ENCODE measurements at places on chromosomes 3 and 15. TPM values are rescaled to one million over a fixed set of nuclear protein-coding genes. Genes with fewer than 3 reads are reported as not detected.

DNA sequence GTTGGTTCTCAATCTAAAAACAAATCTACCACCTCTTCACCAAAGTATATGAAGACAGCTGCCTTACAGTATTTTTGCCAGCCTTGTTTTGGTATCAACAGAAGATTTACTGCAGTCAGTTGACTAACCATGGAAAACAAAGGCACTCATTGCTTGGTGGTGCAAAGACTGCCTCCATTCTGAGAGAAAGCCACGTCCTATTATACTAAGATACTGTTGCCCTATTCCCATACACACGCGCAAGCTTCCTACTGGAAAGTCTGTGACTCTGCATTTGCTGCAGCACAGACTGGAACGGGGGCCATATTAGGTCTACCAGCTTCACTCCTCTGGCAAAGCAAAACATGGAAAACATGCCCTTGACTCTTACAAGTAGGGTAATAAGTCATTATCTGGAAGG is 18.0 kb downstream of the MTMR10 start:
- no peak for DNase-seq

GRCh38 chr3:25555695-25556437 is 108.8 kb downstream of the TOP2B start:
- no peak for DNase-seq

DNA sequence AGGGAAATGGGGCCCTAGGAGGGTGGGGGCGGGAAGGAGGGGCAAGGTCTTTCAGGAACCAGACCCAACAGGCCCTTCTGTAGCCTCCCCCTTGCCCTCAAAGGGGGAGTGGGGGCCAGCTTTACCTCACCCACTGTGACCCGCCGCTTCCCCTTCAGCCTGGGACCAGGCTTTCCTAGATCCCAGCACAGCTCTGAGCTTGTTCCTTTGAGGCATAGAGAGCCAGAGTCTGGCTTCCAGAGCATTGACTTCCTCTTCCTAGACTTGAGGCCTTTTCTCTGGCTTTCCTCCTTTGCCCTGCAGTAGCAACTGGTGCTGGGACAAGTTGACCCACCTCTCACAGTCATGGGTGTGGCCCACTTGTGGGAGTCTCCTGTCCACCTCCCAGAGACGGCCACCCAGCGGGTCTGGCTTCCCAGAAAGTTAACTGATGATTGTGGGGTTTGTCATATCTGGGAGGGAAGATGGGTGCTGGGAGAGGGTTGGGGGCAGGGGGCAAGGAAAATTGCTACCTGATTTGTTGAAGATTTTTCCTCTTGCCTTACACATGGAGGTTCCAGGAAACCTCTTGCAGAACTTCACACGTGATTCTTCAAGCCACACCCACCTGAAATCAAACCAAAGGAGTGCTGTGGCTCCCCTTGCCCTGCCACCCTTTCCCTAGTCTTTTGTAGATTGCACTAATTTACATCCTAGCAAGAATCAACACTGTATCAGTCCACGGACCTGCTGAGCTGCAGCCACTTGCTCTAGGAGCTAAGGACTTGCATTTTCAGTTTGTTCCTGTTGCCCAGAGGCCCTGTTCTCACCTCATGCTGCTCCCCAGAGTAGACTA is 4.1 kb upstream of the CHST14 start:
- no peak for DNase-seq

DNA sequence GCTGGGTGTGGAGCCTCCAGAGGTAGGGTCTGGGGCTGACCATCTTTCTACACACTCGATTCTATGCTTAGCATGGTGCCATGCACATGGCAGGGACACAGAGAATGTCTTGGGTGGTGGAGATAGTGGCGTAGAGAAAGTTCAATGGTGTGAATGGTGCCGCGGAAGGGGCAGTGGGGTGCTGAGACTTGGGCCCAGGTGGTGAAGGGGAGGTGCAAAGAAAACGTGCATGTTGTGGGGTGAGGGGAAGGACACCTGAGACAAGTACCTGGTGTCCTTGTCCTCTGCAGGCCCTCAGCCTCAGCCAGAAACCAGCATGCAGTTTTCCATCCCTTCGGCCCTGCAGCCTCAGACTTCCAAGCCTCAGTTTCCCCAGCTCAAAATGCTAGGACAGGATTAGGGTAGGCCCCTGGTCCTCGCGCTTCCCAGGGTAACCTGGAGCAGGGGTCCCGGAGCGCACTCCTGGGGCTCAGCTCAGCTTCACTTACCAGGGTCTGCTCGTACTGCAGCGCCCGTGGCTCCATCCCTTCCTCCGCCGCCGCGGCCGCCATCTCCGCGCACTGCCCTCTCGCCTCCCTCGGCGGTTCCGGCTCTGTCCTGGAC is 375 bp downstream of the CLCN2 start:
- no peak for DNase-seq

Gene PSTPIP1
- total RNA-seq: 0.42 TPM

Gene CAMK2N2
- total RNA-seq: 3.0 TPM

Measured in HFFc6 (cell line).